Uterus (tissue), 4 donors: ENCODE measurements at places on chromosomes 7 and 10. TPM values are rescaled to one million over a fixed set of nuclear protein-coding genes. Genes with fewer than 3 reads are reported as not detected.

GRCh38 chr7:139127648-139128047 is 18.1 kb upstream of the ZC3HAV1 start:
- no peaks in the 10 kb centered on the region for H3K4me1 ChIP-seq
- no peaks in the 10 kb centered on the region for H3K27me3 ChIP-seq
- H3K27ac ChIP-seq, result no peak overlapping the region

DNA sequence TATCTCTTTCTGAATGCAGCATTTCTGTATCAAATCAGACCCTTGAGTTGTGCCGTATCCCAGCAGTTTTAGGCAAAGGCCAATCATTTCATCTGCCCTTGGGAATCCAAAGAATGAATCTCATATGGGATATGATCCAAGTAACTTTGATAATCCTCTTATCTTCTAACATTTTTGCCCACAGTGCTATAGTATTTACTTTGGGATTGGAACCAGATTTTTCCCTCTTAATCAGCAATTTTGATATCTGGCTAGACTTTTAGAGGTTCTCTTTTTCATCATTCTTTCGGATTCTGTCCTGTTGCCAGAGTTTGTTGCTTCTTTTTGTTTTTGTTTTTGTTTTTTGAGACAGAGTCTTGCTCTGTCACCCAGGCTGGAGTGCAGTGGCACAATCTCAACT is 118.0 kb downstream of the NRF1 start:
- no peak overlapping the region for H3K27ac ChIP-seq
- H3K4me3 ChIP-seq, result no peak overlapping the region
- DNase-seq, result no peak
- no peaks in the 10 kb centered on the region for H3K27me3 ChIP-seq
- H3K4me1 ChIP-seq, result no peaks in the 10 kb centered on the region

DNA sequence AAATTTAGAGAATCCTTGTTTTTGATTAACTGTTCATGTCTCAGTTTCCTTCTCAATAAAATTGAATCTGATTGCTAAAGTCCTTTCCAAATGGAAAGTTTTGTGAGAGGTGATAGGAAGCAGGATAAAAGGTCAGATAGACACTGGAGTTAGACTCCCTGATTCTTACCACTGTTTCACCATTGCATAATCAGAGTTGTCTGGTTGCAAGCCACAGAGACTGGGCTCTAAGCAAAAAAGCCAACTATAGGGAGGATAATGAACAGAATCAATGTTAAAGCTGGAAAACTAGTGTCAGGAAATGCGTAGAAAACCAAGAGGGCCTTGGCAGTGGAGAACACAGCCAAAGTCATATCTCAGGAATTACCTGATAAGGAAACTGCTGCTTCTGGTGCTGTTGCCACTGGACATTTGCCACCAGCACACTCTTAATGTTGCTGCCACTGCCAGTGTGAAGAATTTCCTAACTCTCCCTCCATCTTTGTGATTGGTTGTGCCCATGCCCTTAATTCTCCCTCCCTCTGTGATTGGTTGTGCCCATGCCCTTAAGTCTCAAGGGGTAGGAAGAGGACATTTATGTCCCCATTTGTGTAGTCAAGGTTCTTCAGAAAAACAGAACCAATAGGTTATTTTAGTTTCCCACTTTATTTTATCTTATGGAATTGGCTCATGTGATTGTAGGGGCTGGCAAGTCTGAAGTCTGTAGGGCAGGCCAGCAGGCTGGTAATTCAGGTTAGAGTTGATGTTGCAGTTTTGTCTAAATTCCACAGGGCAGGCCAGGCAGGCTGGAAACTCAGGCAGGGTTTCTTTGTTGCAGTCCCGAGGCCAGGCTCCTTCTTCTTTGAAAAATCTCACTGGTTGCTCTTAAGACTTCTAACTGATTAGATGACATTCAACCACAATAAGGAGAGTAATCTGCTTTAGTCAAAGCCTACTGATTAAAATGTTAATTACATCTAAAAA is 639.0 kb downstream of the REEP3 start:
- H3K27ac ChIP-seq, result no peak overlapping the region
- no peaks in the 10 kb centered on the region for H3K36me3 ChIP-seq
- H3K4me1 ChIP-seq, result no peaks in the 10 kb centered on the region
- H3K4me3 ChIP-seq, result no peak overlapping the region
- H3K27me3 ChIP-seq, result no peaks in the 10 kb centered on the region
- no peak for DNase-seq

DNA sequence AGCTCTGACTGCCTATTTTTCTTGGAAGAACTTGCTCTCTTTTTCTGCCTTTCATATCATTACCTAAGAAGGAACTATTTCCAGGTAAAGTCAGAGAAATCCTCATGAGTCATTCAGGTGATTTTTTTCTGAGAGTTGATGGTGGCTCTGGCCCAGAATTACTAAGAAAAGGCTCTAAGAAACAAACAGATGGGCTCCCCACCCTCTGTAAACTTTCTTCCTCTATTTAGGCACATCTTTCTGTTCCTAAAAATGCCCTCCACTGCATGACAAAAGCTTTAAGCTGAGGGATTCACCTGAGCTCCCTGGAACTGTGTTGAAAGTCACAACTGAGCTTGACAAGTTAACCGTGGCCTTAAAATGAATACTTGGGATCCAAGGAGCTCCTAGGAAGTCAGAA is 1.6 kb downstream of the OLAH start:
- H3K4me1 ChIP-seq, result no peaks in the 10 kb centered on the region
- no peak overlapping the region for H3K4me3 ChIP-seq
- H3K27me3 ChIP-seq, result no peaks in the 10 kb centered on the region

GRCh38 chr10:47079204-47079580 is 168.0 kb downstream of the PTPN20 start:
- H3K4me1 ChIP-seq, result no peaks in the 10 kb centered on the region
- H3K27ac ChIP-seq, result no peak overlapping the region
- no peak for DNase-seq
- H3K4me3 ChIP-seq, result no peak overlapping the region
- no peaks in the 10 kb centered on the region for H3K27me3 ChIP-seq
- H3K36me3 ChIP-seq, result no peaks in the 10 kb centered on the region

DNA sequence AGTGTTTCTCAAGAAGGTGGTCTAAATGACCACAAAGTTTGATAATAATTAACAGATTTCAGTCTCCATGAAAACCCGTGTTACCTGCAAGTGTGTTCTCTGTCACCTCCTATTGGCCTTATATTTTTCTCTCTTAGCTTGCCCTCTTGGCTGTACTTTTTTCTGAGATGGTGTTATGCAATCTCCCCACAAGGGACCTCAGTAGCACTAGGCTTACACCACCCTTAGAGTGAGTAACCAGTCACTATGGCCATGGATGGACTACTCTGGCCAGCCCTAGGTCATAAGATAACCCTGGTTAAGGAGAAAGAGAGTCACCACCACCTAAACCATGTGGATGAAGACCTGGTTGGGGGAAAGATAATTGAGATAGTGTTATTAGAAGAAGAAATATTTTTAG is 76.8 kb downstream of the NPSR1 start:
- H3K27me3 ChIP-seq, result no peaks in the 10 kb centered on the region
- no peak overlapping the region for H3K4me3 ChIP-seq
- H3K36me3 ChIP-seq, result no peaks in the 10 kb centered on the region
- H3K4me1 ChIP-seq, result no peaks in the 10 kb centered on the region

GRCh38 chr10:1123198-1123597 is 67.0 kb downstream of the WDR37 start:
- no peaks in the 10 kb centered on the region for H3K4me1 ChIP-seq
- no peak overlapping the region for H3K4me3 ChIP-seq
- H3K27me3 ChIP-seq, result no peaks in the 10 kb centered on the region
- DNase-seq, result no peak

GRCh38 chr7:144001543-144001942 is 1.4 kb downstream of the OR6B1 start:
- H3K27ac ChIP-seq, result no peak overlapping the region
- DNase-seq, result no peak
- H3K27me3 ChIP-seq, result no peaks in the 10 kb centered on the region
- no peaks in the 10 kb centered on the region for H3K36me3 ChIP-seq
- no peak overlapping the region for H3K4me3 ChIP-seq
- H3K4me1 ChIP-seq, result no peaks in the 10 kb centered on the region

- DNase-seq, result no peak
- no peaks in the 10 kb centered on the region for H3K27me3 ChIP-seq
- H3K4me1 ChIP-seq, result no peaks in the 10 kb centered on the region
- no peak overlapping the region for H3K27ac ChIP-seq
- no peak overlapping the region for H3K4me3 ChIP-seq
Observed at GRCh38 chr10:131001438-131001837, 310.1 kb downstream of the TCERG1L start.

- H3K36me3 ChIP-seq, result no peaks in the 10 kb centered on the region
- peak; percentile 70 for DNase-seq
- H3K27ac ChIP-seq, result peak overlapping the region; percentile 95
- peaks cover 19% of the 10 kb centered on the region for H3K4me1 ChIP-seq
- H3K4me3 ChIP-seq, result no peak overlapping the region
- no peaks in the 10 kb centered on the region for H3K27me3 ChIP-seq
Observed at GRCh38 chr7:101952355-101953247, 135.2 kb downstream of the CUX1 start.

Gene ADCYAP1R1
- 3.1 TPM for total RNA-seq

Gene ZNF716
- total RNA-seq, result not detected

Gene FGFR2
- total RNA-seq, result 157 TPM

Gene ZNF485
- total RNA-seq, result 6.8 TPM

Gene SH2D4B
- 0.40 TPM for total RNA-seq

Gene OR2A12
- not detected for total RNA-seq
